ENCODE measurements at places on chromosomes 16 and 17. TPM values are rescaled to one million over a fixed set of nuclear protein-coding genes. Genes with fewer than 3 reads are reported as not detected.
A peak's percentile ranks its signal among the peaks of the same experiment; 100 is the strongest.

Gene DPEP3
- total RNA-seq = not detected

Gene ATP6V0A1
- 10.3 TPM for total RNA-seq

GRCh38 chr17:40564883-40565768, at the start of gene CCR7:
Gene CCR7 (minus strand): TSS chr17:40565472. CDS start chr17:40565409, 63 bp downstream.
- DNase-seq = peak; percentile 92

Gene CCL7
- not detected for total RNA-seq

DNA sequence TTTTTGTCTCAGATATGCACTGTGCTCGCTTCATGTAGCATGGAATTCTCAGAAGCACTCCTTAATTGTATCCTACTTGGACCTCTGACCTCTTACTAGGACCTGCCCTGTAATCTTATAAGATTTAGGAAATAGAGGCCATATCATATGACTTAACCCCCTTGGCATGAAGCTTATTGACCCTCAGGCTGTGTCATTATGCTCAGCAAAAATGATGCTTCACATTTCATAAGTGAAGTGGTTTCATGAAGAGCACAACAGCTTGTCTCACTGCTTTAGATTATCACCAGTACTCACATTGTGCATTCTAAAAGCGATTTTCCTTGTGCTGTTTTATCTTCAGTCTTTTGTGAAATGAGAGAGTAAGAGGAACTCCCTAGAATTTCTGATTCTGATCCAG, 6.4 kb downstream of the PHKB start:
- no peak for DNase-seq

- no peak for DNase-seq
Measured at GRCh38 chr17:44174427-44174826, 3.9 kb downstream of the ASB16 start.

DNA sequence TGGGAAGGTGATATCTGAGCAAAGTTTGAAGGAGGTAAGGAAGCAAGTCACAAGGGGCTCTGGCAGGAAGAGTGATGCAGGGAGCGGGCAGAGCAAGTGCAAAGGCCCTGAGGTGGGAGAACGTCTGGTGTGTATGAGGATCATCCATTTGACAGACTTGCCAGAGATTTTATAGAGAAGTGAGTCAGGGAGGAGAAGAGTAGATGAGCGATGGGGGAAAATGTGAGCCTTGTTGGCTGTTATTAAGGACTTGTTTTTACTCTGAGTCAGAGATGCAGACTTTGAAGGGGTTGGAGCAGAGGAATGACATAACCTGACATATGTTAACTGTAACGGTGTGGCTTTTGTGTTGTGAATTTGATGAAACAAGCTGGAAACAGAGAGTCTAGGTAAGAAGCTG, 3.5 kb upstream of the CLEC10A start:
- DNase-seq = no peak

GRCh38 chr17:73924114-73924908, 279.2 kb upstream of the RPL38 start:
- no peak for DNase-seq

- no peak for DNase-seq
Measured at GRCh38 chr16:17622366-17622765, 151.6 kb upstream of the XYLT1 start.

Gene TOB1
- total RNA-seq = 44.7 TPM

Gene C16orf96
- 0.30 TPM for total RNA-seq

Gene SLC35G6
- total RNA-seq = not detected

GRCh38 chr17:42578282-42578869, 847 bp upstream of the PSMC3IP start:
- peak; percentile 88 for DNase-seq

DNA sequence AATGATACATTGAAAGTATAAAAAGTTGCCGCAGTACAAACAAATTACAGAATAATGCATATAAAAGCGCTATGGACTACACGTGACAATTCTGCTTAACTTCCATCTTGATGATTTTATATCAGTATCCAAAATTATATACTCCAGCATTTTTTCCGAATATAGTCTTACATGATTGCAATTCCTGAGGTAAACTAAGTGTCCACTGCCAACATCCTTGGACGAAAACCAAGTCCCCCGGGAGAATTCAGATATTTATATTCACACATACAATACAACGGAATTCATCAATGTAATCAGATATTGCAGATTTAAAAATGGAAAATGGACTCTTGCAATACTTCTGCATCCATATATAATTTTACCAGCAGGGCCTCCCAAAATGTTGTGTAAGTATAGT, 8.9 kb upstream of the MYH11 start:
- no peak for DNase-seq

DNA sequence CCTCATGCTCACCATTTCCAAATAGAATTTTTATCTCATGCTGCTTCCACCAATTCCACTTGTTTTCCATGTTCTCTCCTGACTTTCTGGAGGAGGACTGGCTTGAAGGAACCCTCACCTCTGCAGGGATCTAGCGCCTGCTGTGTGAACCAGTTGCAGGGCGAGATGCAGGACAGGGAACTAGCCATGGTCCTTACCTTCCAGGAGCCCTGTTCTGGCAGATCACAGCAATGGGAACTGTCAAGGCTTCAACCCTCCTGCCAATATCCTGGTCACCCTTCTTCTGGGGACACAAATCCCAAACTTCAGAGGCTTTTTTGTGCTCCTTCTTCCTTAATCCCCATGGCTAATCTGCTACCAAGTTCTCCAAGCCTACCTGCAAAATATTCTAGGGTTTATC, 60.4 kb upstream of the MMP2 start:
- no peak for DNase-seq

Gene BRIP1
- total RNA-seq = 12.9 TPM

DNA sequence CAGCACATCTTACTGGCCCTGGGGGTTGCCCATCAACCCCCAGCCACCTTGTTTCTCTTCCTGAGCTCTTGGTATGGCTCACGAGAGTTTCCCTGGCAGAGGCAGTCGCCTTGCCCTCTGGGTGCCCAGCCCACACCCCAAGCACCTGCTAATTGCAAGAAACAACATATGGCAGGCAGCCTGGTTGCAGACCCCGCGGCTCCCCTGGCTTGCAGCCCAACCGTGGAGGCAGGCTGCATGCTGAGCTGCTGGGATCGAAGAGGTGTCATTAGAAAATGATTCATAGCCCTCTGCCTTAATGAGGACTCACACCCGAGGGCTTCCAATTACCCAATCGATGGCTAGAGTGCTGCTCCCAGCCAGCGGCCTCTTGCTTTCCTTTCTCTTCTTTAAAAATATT, 115.7 kb downstream of the TMEM114 start:
- no peak for DNase-seq

DNA sequence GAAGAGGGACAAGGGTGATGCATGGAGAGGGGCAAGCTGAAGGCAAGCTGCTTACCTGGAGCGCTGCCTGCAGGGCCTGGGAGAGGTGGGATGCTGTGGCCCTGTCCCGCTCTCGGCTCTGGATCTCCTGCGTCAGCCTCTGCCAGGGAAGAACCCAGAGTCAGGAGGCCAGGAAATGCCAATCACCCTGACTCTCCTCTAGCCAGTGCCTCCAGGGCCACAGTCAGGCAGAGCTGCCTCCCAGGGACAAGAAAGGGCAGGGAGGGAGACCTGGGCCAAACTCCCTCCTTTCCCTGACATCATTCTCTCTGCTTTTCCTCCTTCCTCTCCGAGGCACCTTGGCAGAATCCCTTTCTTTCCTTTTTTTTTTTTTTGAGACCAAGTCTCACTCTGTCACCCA, 11.3 kb downstream of the CDK3 start:
- no peak for DNase-seq

Gene KRT222
- total RNA-seq = not detected

DNA sequence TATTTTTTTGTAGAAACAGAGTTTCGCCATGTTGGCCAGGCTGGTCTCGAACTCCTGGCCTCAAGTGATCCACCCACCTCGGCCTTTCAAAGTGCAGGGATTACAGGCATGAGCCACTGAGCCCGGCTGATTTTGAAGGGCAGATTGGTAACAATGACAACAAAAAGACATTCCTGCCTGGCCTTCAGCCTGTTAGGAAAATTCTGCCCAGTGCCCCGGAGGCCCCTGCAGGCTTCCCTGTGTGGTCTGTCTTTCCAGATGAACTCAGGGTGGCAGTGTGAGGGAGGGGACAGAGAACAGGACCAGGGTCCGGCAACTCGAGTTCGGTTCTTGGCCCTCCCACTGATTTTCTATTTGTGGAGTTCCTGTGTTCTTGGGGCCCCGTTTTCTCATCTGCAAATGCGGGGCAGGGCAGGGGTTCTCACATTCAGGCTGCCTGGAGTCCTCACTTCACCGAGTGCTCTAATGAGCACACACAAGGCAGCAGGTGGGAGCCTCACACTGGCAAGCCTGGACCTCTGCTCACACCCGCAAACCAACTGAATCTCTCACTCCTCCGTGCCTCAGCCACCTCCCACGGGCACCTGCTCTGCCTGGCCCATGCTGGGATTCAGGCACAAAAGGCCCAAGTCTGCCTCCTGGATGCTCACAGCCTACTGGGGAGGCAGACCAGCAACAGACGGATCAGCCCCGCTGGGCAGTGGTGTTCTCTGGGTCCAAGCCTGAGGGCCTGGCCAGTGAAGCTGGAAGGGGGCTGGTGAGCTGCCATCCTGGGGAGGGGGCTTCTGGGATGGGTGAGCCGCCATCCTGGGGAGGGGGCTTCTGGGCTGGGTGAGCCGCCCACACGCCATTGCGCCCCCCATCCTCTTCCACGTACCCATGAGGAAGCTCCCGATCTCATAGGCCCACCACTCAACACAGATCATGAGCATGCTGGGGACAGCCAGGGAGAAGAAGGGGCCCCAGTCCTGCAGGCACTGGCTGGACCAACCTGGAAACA, 10.3 kb downstream of the SLC47A2 start:
- DNase-seq = no peak

Gene C16orf86
- 3.6 TPM for total RNA-seq

GRCh38 chr17:76327696-76328095, 19.6 kb upstream of the QRICH2 start:
- no peak for DNase-seq

- DNase-seq = peak; percentile 8
Measured at GRCh38 chr17:58028578-58028977, 21.5 kb upstream of the SRSF1 start.

DNA sequence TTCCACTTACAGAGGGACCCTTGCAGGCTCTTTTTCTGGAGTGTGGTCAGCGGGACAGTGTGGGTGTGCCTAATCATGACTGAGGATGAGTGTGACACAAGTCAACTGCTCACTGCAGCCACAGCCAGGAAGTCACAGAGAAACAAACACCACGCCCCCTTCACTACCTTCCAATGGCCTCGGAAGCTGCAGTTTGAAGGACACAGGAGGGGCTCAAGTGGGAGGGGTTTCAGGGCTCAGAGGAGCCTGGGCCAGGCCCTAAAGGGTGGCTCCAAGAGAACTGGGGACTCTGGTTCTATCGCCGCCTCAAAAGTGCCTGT, 116.2 kb upstream of the SDK2 start:
- no peak for DNase-seq

Gene ASPHD1
- total RNA-seq = 1.3 TPM

GRCh38 chr16:4404247-4404966, 12.0 kb downstream of the CORO7 start:
- DNase-seq = peak; percentile 44

Gene KCNJ18
- total RNA-seq = not detected

DNA sequence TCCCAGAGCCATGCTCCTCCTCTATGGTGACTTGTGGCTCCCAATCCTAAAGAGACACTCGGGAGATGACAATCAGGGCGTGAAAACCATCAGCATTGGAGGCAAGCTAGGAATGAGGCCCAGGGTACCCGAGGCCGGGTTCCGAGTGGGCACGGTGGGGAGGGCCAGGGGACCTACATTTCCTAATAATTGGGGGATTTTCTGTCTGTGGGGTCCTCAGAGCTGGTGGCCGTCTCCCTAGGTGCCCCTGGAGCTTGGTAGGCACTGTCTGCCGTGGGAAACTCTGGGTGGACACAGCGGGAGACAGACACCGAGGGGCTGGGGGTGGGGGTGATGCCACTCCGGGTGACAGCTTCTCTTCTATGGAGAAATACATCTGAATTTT, 312.5 kb upstream of the TNRC6C start:
- no peak for DNase-seq

Gene KRT40
- not detected for total RNA-seq

Gene CPHXL2
- total RNA-seq = not detected

DNA sequence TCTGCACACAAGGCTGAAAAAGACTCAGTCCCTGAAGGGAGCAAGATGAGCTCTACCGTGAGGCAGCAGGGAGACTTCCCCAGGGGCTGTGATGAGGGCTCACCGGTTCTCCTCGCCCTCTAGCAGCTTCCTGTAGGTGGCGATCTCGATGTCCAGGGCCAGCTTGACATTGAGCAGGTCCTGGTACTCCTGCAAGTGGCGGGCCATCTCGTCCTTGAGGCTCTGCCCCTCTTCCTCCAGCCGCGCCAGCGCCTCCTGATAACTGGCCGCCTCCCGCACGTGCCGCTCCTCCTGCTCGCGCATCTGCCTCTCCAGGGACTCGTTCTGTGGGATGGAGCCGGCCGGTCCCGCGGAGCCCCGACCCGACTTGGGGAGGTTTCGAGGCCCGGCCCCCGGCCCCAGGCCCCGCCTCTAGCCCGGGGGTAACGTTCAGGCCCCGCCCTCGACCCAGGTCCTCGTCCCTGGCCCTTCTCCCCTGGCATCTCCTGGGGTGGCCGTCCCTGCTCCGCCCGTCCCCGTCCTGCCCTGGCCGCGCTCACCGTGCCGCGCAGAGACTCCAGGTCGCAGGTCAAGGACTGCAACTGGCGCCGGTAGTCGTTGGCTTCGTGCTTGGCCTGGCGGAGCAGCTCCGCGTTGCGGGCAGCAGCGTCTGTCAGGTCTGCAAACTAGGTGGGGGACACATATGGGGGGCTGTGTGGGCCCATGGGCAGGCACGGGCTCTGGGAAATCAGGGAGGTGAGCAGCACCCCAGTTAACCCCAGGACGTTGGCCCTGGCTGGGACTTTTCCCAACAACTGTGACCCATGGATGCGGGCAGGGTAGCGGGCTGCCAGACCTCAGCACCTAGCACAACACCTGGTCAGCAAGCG, 3.9 kb downstream of the GFAP start:
- DNase-seq = peak; percentile 69

Gene NPIPA3
- 1.9 TPM for total RNA-seq

DNA sequence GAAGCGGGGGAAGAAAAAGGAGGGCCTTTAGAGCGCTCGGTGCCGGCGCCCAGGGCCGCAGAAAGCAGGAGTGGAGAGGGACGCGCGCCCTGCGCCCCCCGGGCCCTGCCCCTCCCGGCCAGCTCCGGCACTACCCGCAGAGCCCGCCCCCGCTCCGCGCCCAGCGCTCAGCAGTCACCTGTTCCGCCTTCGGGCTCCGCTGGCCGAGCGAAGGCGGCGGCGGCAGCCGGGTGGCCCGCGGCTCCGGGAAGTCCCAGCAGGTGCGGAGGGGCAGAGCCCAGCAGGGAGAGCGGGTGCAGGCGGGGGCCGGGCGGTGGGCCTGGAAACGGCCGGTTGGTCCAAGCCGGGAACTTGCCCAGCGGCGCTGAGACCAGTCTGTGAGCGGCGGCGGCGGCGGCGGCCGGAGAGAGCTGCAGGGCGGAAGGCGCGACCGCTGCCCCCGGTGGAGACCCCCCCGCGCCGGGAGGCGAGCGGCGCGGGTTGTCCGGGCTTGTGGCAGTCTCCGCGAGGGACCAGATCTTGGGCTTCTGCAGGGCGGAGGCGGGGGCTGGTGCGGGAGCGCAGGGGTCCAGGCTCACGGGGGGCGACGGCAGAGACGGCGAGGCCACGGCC, 2.2 kb downstream of the IRX3 start:
- DNase-seq = no peak

Measured in activated naive CD4-positive, alpha-beta T cell treated with anti-CD3 and anti-CD28 coated beads for 36 hours (primary cell).